Stimulated activated CD4-positive, alpha-beta T cell treated with anti-CD3 and anti-CD28 coated beads, Interleukin-15, amount 100 ng/mL, for 1 hour (primary cell): ENCODE measurements at places on chromosomes 4 and X.

- DNase-seq, result no peak
Observed at GRCh38 chr4:122873146-122873545, 46.5 kb downstream of the FGF2 start.

GRCh38 chrX:17355976-17356375, 19.0 kb upstream of the NHS start:
- DNase-seq, result no peak

DNA sequence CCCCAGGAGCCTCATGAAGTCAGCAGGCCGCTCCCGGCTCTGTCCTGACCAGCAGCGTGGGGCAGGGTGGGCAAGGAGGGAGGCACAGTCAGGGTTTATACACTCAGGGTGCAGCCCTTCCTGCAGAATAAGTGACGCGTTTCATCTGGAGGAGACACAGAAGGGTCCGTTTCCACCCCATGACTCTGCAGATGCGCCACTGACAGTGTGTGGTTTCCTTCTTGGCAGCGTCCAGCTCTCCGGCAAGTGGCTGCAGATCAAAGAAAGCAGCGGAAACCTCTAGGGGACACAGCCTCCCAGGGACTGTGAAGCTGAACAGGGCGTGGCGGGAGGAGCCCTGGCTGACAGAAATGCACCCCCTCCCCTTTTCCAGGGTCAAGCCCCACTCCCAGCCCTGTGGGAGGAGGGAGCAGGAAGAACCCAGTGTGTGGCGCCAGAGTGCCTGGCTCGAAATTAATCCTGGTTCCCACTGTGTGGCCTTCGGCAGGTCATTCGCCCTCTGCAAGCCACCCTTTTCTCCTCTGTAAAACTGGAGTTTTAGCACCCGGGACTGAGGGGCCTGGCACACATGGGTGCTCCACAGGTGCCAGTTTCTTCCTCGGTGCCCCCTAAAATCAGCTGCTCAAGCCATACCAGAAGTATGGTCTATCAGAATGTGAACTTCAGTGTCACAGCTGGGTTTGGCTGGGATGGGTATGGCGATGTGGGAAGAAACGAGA, 17.3 kb upstream of the TBC1D14 start:
- no peak for DNase-seq

DNA sequence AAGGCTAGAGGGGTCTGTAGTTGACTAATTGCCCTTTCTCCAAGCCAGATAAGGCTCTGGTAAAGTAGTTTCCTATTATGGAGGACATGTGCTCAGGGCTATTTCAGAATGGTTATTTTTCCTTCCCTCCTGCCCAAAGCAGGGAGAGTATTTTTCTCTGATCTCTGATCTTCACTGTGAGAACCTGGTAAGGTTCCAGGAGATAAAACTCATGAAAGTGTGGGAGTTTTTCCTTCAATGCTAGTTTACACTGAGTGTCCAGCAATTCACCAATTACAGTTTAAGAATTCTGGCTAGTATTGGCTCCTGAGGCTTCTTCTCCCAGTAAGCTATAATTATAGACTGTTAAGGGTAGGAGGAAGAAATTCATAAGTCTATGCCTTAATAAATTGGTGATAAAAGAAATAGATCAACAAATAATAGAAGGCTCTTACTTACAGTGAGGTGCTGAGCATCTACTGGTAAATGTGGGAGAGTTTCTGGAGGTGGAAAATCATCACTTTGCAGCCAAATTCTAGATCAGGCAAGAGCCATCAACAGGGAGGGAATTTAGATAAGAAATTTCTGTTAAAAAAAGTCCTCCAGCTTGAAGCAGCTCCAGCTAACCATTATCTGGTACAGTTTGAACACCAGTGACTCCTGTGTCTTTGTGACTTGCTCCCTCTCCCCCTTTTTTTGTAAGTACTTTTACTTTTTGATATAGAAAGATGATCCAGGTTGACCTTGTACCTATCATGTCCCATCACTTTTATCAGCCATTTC, 30.9 kb downstream of the CASP6 start:
- no peak for DNase-seq

DNA sequence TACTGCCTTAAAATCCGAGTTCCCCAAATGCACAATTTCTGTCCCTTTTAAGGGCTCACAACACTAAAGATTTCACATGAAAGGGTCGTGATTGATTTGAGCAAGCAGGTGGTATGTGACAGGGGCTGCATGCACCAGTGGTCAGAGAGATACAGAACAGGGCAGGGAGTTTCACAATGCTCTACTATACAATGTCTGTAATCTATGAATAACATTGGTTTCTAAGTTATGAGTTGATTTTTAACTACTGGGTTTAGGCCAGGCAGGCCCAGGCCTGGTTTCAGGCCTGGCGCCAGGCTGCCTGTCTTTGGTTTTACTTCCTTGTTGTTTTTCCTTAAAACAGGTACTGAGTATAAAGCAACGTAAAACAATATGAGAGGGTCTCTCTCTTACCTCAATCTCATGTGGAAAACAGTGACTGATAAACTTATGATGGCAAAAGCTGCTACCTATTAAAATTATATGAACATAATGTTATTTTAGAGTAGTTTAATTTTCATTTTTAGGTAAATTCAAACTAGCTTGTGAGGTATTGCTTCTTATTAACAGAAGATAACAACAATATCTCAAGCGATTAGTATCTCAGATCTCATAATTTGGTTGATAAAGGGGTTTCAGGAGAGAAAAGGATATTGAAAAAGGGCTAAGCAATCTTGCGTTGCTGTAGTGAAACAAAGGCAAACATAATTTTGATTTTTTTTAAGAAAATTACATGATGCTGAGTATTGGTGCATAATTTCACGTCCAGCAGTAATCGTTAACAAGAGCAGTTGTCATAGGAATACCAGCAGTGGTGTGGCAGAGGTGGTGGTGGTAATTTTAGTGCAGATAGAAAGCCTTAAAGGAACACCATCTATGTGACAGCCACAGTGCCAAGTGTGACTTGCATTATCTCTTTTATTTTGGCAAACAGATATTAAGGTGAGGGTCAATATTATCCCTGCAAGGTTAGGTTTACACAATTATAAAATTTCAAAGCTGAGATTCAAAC, 944.4 kb upstream of the GRID2 start:
- no peak for DNase-seq

- no peak for DNase-seq
Observed at GRCh38 chr4:107888237-107888636, 43.1 kb upstream of the CYP2U1 start.

GRCh38 chr4:6338951-6339817, 69.5 kb downstream of the WFS1 start:
- DNase-seq, result no peak

DNA sequence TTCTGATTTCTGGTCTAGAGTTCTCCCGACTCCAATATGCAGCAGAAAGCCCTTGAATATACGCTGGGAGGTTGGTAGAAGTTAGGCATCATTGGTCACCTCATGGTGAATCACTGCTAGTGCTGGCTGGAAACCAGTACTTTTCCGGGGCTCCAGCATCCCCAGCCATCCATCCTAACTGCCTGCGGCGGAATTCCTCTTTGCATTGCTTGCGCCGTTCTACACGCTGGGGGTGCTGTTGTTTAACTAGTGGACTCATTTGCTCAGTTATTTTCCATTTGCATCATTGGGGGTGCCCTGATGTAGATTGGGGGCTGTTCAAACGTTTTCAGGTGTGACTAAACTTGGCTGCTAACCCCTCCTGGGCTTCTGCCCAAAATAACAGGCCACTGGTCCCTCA, 23.3 kb upstream of the GPR50 start:
- no peak for DNase-seq

- DNase-seq, result no peak
Observed at GRCh38 chr4:127400276-127400675, 232.5 kb upstream of the INTU start.

GRCh38 chr4:186940476-186940875, 216.8 kb upstream of the FAT1 start:
- no peak for DNase-seq

GRCh38 chrX:77174680-77175519, 272.3 kb upstream of the FGF16 start:
- no peak for DNase-seq

- DNase-seq, result no peak
Observed at GRCh38 chrX:31219174-31219573, 147.3 kb upstream of the FTHL17 start.

GRCh38 chr4:15912236-15912635, 26.3 kb downstream of the FGFBP1 start:
- no peak for DNase-seq

- peak; percentile 16 for DNase-seq
Observed at GRCh38 chr4:87007528-87008446, 73.0 kb downstream of the AFF1 start.
